NCI-H460 (cell line): ENCODE measurements at places on chromosomes 1 and 21. TPM values are rescaled to one million over a fixed set of nuclear protein-coding genes. Genes with fewer than 3 reads are reported as not detected.
A peak's percentile ranks its signal among the peaks of the same experiment; 100 is the strongest.

DNA sequence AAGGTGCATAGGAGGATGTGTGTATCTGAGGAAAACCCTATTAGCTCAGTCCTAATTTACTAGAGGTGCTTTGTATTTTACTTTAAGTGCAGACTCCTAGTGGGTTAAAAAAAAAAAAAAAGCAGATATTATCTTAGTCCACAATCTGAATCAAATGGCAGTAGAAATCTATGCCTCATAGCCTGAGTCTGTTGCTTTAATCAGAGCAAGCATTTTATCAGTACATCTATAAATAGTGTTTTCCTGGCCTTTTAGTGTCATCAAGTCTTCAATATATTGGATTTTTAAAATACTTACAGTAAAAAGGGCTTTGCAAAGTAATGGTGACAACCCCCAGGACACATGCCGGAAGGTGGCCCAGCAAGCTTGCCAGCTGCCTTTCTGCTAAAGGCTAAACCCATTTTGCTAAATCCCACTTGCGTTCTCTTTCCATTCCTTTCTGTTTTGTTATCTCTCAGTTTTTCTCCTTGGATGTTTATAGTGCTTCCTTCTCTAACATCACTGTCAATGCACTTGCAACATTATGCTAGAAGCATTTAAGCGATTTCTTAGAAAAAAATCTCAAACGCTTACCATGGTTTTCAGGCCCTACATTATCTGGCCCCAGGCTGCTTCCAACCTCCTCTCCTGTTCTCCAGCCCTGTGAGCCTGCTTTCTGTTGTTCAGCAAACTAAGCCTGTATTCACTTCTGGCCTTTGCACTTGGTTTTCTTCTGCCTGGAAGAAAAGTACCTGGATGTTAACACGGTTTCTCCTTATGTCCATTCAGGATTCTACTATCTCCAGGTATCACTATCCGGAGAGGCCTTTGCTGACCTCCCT is 206.3 kb downstream of the PDE4B start:
- no peak for DNase-seq

GRCh38 chr1:197101978-197102377 is 34.9 kb upstream of the F13B start:
- no peak for DNase-seq

DNA sequence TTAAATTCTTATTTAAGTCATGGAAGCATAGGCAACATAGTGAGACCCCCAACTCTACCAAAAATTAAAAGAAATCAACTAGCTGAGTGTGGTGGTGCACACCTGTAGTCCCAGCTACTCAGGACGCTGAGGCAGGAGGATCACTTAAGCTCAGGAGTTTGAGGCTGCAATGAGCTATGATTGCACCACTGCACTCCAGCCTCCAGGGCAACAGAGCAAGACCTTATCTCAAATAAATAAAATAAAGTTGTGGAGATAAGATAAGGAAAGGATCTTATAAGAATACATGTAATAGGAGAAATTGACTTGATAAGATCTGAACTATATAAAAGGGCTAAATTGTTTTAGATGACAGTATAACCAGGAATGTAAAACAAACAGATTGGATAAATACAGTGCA is 2.3 kb upstream of the BATF3 start:
- no peak for DNase-seq

- no peak for DNase-seq
These were observed 49.5 kb downstream of the ATP5PO start for GRCh38 chr21:33865996-33866575.

GRCh38 chr21:42542196-42542595 is 28.5 kb downstream of the SLC37A1 start:
- no peak for DNase-seq

DNA sequence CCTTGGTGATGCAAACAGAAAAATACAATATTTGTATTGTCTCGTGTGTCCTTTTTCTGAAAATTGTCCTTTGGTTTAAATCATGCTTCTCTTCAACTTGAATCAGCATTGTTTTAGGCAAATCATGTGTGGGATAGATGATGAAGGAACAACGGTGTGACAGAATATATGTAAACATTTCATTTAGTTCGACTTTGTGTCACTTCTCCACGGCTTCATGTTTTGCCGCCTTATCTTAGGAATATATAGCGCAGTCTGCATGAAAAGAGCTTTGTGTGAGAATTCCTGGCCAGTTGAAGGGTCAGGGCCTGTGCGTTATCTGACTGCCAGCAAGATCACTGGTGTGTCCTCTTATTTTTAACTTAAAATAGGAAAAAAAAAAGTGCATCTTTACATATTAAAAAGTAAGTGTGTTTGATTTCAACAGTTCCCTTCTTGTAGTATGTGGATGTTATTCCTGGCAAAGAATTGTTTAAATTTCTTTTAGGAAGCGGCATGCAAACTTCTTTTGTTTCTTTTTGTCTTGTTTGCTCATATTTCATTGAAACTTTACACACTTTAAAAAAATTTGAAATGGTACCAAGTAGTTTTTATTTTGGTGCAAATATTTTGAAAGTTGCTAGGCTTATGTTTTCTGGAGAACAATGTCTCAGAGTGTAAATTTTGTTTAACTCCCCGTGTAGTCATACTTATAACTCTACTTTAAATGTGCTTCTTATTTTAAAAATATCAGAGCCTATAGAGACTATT is 465.2 kb downstream of the USP25 start:
- DNase-seq: no peak

DNA sequence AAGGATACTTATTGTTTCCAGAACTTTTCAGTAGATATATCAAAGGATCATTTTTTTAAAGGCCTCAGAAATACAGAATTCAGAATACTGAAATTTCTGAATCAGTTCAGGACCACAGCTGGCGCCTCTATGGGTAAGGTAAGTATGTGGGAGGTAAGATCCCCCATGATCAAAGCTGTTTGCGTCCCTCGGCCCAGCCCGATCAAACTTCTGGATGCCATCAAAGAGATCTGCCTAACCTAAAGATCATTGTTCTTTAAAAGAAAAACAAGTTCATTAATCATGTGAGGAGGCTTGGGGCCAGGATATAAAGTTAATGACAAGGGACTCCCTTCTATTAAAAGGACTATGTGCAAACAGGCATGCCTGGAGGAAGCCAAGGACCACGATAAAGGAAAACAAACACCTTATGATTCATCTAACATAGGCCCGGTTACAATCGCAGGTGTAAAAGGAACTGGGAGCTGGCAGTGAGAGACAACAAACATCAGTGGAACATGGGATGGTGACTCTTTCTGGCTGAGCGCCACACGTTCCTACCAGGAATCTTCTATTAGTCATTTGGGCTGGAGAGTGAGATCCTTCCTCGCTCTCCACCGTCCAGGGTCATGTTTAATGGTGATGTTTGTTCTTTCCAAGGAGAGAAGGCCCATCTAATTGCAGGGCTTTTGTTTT is 2.8 kb upstream of the BACE2 start:
- no peak for DNase-seq

The LCE1A gene
- total RNA-seq: not detected in 2 replicates

DNA sequence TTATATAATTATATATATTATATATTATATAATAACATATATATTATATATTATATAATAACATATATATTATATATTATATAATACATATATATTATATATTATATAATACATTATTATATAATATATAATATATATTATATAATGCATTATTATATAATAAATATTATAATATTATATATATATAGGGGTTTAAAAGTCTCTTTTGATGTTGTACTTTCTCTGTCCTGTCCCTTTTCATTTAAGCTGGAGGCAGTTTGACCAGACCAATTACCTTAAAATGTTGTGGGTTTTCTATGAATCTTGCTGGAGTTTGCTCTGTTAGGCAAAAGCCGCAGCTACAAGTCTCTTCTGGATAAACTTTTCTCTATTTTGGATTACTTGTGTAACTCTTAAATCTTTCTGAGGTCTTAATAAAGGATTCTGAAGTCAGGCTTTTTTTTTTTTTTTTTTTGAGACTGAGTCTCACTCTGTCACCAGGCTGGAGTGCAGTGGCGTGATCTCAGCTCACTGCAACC is 22.2 kb upstream of the KIF1B start:
- no peak for DNase-seq

GRCh38 chr21:42396799-42397745 is 1.2 kb upstream of the TMPRSS3 start:
- no peak for DNase-seq

DNA sequence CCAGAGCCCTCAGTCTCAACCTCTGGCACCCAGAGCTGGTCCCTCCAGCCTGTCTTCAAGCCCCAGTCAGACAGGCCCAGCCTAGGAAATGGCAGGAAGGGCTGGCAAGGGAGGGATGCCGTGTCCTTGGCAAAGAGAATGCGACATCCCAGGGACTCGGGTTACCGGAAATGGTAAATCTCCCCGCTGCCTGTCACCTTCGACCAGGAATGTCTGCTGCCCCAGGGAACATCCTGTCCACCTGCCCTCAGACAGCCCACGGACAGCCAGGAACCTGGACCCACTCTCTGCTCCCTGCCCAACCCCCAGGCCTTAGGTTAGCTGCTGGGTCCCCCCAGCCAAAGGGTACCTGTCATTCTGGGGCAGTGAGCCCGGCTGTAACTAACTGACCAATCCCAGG is 23.9 kb downstream of the HSPG2 start:
- DNase-seq: no peak

The RGS7 gene
- total RNA-seq: 0.10 TPM in 1 of 2 replicates, not detected in the other

DNA sequence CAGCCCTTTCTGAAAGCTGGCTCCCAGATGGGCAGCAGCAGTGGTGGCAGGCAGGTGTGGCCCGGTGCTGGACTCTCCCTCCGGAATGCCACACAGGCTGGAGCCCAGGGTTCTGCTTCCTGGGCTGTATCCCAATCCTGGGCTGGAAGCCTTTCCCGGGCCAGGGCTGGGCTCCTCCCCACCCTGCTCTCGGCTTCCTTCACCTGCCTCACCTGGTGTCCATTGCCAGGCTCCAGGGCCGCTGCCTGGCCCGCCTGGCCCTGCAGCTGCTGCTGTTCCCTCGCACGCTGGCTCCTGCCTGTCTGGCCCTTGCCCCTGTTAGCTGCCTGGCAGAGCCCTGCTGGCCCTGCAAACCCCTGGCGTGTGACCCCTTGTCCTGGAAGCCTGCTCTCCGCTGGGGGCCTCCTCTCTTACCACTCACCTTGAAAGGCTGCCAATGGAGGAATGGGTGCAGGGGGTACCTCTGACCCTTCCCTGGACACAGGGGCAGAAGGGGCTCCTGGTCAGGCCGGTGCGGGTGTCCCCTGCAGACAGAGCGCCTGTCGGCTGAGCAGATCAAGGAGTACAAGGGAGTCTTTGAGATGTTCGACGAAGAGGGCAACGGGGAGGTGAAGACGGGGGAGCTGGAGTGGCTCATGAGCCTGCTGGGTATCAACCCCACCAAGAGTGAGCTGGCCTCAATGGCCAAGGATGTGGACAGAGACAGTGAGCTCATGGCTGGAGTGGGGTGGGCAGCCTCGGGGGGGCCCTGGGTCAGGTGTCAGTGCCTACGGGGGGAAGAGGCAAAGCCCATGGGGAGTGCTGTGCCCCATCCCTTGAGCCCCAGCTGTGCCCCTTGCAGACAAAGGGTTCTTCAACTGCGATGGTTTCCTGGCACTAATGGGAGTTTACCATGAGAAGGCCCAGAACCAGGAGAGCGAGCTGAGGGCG is 1.1 kb downstream of the CALML6 start:
- DNase-seq: no peak

GRCh38 chr1:29283804-29284195 is 47.5 kb downstream of the PTPRU start:
- no peak for DNase-seq

The CD1D gene
- total RNA-seq: 0.07 TPM in 1 of 2 replicates, not detected in the other

- no peak for DNase-seq
These were observed 3.7 kb downstream of the CHD1L start for GRCh38 chr1:147246044-147246690.

The SERINC2 gene
- total RNA-seq: 3.7 and 4.6 TPM in 2 replicates

GRCh38 chr21:26138615-26139257 is 31.8 kb downstream of the APP start:
- DNase-seq: peak; percentile 32

The CYP2J2 gene
- 0.25 TPM in 1 of 2 replicates, not detected in the other for total RNA-seq

The OR2M3 gene
- total RNA-seq: not detected in 2 replicates

The PDPN gene
- not detected in 2 replicates for total RNA-seq

GRCh38 chr1:231206856-231207255 is 34.2 kb upstream of the GNPAT start:
- DNase-seq: peak; percentile 20

The SPRR2A gene
- total RNA-seq: not detected in 2 replicates

- DNase-seq: no peak
These were observed 1.7 kb upstream of the EPS15 start for GRCh38 chr1:51520700-51521248.

The PFDN2 gene
- 186 and 200 TPM in 2 replicates for total RNA-seq

The FCRL2 gene
- not detected in 2 replicates for total RNA-seq

GRCh38 chr1:46423574-46424240 is 29.6 kb downstream of the FAAH start:
- no peak for DNase-seq

The CBR3 gene
- total RNA-seq: 9.5 and 11.2 TPM in 2 replicates

DNA sequence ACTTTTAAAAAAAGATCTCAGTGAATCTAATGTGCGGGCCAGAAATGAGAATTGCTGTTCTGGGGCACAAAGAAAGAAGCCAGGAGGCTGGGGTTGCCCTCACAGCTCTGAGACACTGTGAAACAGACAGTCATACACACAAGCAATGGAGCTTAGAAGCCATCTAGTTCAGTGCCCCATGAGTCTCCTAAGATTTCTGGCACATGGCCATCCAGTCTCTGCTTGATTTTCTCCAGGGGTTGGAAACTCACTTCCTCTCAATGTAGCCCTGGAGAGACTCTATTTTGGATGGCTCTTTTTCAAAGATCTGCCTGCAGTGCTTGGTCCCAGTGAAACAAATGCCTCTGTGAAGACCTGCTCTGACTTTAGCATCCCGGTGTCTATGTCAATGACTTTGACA is 38.6 kb downstream of the KCNN3 start:
- no peak for DNase-seq

DNA sequence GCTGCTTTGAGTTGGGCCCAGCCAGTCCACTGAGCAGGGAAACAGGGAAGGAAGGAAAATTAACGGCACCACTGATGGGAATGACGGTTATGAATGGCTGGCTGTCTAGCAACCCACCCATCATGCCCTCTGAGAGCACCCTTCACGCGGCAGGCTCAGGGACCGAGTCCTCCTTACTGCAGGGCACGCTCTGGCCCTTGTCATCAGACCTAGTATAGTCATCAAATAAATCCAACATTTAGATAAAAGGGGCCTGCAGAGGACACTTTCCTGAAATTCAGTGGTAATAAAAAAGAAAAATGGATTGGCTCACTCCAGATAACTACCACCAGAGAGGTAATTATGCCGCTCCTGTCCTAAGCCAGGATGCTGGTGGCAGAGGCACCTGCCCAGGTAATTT is 509.4 kb downstream of the MATN1 start:
- no peak for DNase-seq

The MPL gene
- total RNA-seq: not detected in 2 replicates

GRCh38 chr1:197285526-197286205 is 17.6 kb downstream of the CRB1 start:
- DNase-seq: no peak

- no peak for DNase-seq
These were observed 246.6 kb upstream of the CSF3R start for GRCh38 chr1:36729289-36729688.

GRCh38 chr1:172144445-172145061 is 275.9 kb upstream of the C1orf105 start:
- no peak for DNase-seq

GRCh38 chr1:1054099-1054700 is 19.9 kb downstream of the RNF223 start:
- no peak for DNase-seq
